ENCODE measurements at places on chromosomes 2 and 18. TPM values are rescaled to one million over a fixed set of nuclear protein-coding genes. Genes with fewer than 3 reads are reported as not detected.

Gene SPATA3
- total RNA-seq, result not detected

- no peak for DNase-seq
These were observed 419.6 kb downstream of the DLGAP1 start for GRCh38 chr18:4035521-4035920.

- no peak for DNase-seq
These were observed 481.1 kb upstream of the HS6ST1 start for GRCh38 chr2:128799730-128800129.

- DNase-seq, result no peak
These were observed 26.6 kb upstream of the ZCCHC2 start for GRCh38 chr18:62496262-62496661.

GRCh38 chr2:224009605-224010315 lies 29.3 kb downstream of the SERPINE2 start:
- DNase-seq, result no peak

DNA sequence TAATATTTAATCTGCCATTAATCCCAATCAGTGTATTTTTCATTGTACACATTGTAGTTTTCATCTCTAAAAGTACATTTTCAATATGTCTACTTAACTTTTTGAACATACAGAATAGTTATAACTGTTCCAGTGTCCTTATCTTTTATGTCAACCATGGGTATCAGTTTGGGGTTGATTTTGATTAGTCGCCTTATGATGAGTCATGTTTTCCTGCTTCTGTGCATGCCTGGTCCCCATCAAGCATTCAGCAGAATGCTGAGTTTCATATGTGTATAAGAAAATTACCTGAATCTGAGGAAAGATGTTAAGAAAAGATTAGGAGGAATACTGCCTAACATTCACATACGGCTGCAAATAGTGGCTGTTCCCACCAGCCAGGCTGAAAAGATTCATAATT lies 17.7 kb downstream of the SPDYA start:
- DNase-seq, result no peak

DNA sequence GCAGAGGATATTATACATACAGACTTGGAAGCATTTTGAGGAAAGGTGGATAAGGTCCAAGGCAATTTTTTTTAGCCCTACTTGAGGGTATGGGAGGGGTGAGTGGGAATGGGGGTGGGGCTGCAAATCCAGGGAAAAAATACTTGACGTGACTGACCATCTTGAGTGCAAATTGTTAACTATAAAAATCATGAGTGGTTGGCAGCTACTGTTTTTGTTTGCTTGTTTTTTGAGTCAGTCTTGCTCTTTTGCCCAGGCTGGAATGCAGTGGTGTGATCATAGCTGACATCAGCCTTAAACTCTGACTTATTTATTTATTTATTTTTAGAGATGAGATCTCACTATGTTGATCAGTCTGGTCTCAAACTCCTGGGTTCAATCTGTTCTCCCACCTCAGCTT lies 458.8 kb downstream of the PIK3C3 start:
- DNase-seq, result no peak

DNA sequence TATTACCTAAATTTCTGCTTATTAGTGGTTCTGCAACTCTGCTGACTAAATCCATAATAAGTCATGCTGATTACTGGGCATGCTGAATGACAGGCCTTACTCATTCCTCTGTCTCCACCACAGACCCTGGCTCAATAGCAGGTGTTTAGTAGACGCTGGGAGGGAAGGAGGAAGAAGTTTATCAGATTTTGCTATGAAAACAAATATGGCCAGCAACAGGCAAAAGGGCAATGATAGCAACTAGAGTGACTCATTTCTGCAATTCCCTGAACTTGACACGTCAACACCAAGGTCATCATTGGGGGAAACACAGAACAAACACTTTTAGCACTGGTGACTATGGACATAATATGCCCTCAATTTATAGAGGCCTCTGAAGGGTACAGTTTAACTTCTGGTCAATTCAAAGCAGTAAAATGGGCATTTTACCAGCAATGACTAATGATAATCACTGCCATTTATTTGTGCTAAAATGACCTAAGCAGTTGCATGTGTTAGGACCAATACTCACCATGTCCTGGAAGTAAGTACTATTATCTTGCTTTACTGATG lies 35.2 kb downstream of the TMEM163 start:
- no peak for DNase-seq

DNA sequence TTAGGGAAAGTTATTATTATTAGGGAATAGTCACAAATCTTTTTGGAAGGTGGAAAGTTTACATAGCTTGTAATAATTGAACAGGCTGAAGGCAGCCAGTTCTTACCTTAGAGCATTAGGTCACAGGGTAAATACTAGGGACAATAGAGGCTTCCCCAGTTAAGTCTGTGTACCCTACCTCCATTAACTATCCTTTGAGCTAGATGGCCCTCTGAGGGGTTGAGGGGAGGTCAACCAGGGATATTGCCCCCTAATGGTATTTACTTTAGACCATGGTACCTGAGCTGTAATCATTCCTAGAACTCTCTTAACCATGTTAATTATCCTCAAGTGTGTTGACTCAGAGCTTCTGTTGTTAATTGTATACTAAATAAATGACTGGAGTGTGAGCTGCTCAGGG lies 120.5 kb upstream of the SCN7A start:
- DNase-seq, result no peak

Data from cardiac septum (tissue), 1 donor.